ENCODE measurements at places on chromosomes 2 and 18.

DNA sequence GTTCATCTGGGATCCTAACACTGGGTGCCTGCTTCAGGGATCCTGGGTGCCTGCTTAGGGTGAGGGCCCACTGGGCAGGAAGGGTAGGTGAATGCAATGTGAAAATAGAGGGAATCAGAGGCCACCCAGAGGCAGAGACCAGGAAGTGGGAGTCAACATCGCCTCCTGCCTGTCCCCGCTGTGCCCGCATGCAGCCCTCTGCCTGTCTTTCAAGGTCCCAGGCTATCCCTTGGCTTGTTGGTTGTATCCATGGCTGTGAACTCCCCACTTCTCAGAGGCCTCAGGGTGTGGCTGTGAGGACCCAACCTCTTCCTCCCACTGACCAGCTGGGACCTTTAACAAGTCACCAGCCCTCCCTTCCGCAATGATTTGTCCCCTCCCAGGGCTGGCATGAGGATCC is 26.5 kb downstream of the PSD4 start:
- no peak for DNase-seq

GRCh38 chr2:73981081-73982001 is 3.4 kb upstream of the TET3 start:
- DNase-seq: no peak

GRCh38 chr2:28395334-28396061 is 2.8 kb downstream of the FOSL2 start:
- no peak for DNase-seq

GRCh38 chr18:58714259-58714658 is 43.0 kb downstream of the MALT1 start:
- DNase-seq: no peak

- no peak for DNase-seq
Observed at GRCh38 chr2:72744049-72744448, 81.8 kb downstream of the EXOC6B start.

GRCh38 chr2:174603280-174603679 is 5.7 kb upstream of the WIPF1 start:
- no peak for DNase-seq

- DNase-seq: no peak
Observed at GRCh38 chr2:236642584-236643291, 73.1 kb downstream of the ACKR3 start.

DNA sequence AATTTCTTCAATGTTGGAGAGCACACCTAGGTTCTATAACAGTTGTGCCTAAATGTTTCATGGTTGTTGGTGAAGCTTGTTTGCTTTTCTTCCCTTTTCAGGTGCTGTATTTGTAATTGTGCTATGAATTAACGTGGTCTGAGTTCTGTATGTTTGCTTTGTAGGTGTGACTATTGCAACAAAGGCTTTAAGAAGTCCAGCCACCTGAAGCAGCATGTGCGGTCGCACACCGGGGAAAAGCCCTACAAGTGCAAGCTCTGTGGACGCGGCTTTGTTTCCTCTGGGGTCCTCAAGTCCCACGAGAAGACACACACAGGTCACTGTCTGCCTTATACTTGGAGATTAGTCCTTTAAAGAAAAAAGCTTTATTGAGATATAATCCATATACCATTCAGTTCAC is 91.2 kb downstream of the ZNF236 start:
- DNase-seq: no peak

GRCh38 chr2:168825126-168825525 is 22.7 kb downstream of the NOSTRIN start:
- DNase-seq: no peak

DNA sequence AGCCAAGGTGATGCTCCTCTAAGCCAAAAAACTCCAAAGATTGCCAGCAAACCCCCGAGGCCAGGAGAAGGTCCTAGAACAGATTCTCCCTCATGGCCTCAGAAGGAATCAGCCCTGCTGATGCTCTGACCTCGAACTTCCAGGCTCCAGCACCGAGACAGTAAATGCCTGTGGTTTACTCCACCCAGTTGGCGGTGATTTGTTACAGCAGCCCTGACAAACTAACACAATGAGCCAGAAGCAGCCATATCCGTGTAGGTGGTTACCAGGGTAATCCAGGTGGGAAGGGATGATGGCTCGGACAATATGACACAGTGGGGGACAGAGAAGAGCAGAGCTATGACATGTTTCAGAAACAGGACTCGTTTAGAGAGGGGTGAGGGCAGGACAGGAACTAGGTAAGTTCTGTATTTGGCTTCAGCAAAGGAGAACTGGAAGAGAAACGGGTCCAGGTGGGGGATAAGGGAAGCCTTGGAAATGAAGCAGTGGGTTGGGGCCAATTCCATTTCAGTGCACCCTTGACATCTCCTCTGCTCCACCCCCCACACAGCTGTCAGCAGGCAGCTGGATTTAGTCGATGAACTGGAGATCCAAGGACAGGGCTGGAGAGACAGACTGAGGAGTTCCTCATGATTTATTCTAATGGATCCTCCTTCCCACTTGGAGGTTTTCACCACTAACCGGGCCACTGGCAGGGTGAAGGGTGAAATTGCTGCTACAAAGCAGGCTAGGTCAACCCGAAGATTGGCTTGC is 179.7 kb upstream of the SH3BP4 start:
- no peak for DNase-seq

GRCh38 chr2:160144280-160144990 is 55.6 kb downstream of the ITGB6 start:
- DNase-seq: no peak

- DNase-seq: no peak
Observed at GRCh38 chr2:172350839-172351479, 76.4 kb upstream of the ITGA6 start.

- DNase-seq: no peak
Observed at GRCh38 chr2:1613731-1614354, 130.5 kb downstream of the PXDN start.

DNA sequence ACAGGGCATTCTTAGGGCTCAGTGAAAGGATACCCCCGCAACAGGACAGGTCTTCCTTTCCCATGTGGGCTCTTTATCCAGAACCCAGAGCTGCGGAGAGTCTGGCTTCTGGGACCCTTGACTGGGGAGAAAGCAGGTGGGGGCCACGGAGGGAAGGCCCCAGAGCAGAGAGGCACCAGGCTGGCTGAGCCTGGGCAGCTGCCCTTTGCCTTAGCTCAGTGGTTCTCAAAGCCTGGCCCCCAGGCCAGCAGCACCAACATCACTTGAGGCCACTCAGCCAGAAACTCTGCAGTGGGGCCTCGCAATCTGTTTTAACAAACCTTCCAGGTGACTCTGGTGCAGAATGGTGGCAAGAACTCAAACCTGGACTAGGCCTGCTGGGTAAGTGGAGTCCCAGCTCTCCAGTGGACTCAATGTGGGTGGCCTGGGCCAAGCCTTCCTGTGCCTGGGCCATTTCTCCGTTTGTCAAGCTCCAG is 1.6 kb upstream of the TMEM37 start:
- no peak for DNase-seq

- DNase-seq: no peak
Observed at GRCh38 chr2:71512386-71512785, 59.0 kb downstream of the DYSF start.

GRCh38 chr2:117785740-117786139 is 28.8 kb upstream of the DDX18 start:
- peak; percentile 32 for DNase-seq

- no peak for DNase-seq
Observed at GRCh38 chr18:12318334-12318697, 10.3 kb downstream of the TUBB6 start.

DNA sequence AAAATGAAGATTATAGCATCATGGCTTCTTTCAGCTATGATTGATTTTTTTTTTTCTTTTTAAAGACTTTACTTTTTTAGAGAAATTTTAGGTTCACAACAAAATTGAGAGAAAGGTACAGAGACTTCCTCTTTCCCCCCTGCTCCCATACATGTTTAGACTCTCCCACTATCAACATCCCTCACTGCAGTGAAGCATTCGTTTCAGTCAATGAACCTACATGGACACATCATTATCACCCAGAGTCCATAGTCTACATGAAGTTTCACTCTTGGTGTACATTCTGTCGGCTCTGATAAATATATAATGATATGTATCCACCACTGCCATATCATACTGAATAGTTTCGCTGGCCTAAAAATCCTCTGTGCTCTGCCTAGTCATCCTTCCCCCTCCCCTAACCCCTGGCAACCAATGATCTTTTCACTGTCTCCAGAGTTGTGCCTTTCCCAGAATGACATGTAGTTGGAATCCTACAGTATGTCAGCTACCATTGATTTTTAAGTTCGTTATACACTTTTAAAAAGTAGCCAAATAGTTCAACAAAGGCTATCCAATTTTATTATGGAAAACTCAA is 86.8 kb downstream of the GPD2 start:
- no peak for DNase-seq

GRCh38 chr18:9120796-9121195 is 15.8 kb upstream of the ANKRD12 start:
- no peak for DNase-seq

DNA sequence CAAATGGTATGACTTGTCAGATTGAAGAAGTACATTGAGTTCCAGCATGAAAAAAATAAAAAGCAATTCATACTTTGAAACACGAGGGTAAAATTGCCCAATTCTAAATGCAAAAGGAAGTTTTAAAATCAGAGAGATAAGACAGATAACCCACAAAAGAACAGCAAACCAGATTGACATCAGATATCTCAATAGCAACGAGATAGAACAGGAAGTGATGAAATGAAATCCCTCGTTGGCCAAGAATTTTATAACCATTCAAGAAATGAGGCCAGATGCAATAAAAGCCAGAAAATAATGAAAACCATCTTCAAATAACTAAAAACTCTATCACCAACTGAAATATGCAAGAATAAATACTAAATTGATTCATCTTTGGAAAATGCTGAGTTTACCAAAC is 172.8 kb downstream of the CD226 start:
- DNase-seq: no peak

GRCh38 chr2:106366204-106366885 is 101.9 kb downstream of the RGPD3 start:
- no peak for DNase-seq

- DNase-seq: no peak
Observed at GRCh38 chr2:144521686-144522085, 1.8 kb upstream of the ZEB2 start.

DNA sequence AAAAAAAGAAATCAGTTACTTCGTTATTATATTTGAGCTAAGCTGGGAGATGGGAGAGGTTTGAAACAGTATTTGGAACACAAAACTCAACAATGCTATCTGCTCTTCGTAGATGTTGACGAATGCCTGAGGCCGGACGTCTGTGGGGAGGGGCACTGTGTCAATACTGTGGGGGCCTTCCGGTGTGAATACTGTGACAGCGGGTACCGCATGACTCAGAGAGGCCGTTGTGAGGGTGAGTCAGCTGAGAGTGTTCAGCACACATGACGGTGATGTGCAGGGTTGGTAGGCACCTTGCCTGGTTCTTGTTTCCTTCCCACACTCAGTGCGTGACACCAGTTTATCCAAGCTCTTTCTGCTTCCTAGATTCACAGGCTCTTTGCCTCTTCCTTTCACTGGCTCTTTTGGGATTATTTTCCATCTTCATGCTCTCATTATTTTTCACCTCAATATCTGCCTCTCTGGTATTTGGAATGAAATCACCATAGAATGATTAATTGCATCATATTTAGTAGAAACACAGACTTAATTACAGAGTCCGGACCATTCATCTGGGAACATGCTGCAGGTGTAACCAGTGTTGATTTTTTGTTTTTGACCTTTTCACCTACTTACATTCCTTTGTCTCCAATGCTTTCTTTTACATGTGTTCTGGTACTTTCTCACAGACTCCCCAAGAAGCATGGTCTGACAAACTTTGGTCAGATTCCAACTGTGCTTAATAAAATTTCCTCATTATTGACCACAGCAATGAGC is 200.6 kb upstream of the RASGRP3 start:
- peak; percentile 1 for DNase-seq

- no peak for DNase-seq
Observed at GRCh38 chr2:73337828-73338227, 44.5 kb upstream of the EGR4 start.

DNA sequence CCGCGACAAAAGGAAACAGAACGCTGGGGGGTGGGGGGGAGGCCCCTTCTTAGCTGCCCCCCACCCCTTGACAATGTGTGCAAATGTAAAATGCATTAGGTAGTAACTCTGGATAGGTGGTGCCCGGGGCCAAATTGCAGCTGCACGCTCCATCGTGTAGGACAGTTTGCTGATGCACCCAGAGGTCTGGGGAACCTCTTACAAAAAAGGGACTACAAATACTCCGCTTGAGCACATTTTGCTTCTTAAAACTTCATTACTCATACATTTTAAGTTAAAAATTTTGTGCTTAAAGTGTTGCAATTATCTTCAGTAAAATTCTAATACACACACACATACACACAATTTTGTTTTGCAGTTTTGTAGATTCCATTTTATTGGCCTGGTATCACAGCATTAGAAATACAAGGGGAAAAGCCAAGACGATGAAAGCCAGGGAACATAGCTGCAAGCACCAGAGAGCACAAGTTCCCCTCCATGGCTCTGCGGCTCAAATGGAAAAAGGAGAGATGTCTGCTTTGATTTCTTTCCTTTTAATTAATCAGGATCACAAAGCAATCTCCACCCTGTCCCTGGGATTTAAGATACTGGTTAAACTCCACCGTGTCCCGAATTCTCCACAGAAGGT is 582.1 kb downstream of the ZEB2 start:
- DNase-seq: no peak

DNA sequence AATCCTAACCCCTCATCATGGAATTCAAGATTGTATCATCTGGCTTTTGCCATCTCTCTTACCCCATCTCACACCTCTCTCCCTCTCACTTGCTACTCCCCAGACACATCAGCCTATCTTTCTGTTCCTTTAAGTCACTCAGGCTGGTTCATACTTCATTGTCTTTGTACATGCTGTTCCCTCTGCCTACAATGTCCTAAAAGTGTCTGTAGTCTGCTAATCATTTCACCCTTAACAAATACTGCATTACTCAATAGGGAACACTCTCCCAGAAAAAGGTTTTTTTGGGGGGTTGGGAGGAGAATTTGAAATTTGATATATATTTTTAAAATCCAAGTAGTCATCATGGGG is 146.2 kb upstream of the KLF7 start:
- no peak for DNase-seq

GRCh38 chr2:218895326-218895725 is 14.7 kb downstream of the WNT10A start:
- DNase-seq: no peak

GRCh38 chr2:100976645-100977391 is 25.3 kb upstream of the RPL31 start:
- DNase-seq: no peak

DNA sequence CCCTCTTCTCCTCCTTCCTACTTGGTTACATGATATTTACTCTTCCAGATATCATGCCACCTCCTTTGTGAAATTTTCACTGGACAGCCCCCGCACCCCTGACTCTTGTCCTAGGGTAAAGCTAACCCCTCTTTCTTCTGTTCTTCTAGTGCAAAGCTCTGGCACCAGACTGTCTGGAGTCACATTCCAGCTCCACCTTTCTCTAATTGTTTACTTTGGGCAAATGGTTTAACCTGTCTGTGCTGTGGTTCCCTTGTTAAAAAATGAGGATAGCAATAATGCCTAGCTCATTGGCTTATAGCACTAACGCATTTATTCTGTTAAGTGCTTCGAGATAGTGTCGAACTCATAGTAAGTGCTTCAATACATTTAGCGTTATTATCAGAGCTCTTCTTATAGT is 306.2 kb downstream of the ALK start:
- DNase-seq: no peak

DNA sequence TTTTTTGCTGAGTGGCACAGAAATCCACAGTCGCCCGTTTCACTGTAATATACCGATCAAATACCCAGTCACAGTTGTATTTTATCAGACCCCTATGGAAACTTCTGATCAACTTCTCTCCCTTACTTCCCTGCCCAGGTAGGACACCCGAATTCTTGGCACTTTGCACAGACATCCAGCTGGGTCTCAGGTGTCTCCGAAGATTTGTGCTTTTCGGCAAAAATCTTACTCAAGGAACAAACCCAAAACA is 596 bp downstream of the MREG start:
- no peak for DNase-seq
